ENCODE measurements at places on chromosomes 7 and 10.

- DNase-seq: no peak
These were observed 363.6 kb downstream of the ANKRD30A start for GRCh38 chr10:37488792-37489657.

- DNase-seq: no peak
These were observed 162.6 kb downstream of the SDK1 start for GRCh38 chr7:3463696-3464095.

DNA sequence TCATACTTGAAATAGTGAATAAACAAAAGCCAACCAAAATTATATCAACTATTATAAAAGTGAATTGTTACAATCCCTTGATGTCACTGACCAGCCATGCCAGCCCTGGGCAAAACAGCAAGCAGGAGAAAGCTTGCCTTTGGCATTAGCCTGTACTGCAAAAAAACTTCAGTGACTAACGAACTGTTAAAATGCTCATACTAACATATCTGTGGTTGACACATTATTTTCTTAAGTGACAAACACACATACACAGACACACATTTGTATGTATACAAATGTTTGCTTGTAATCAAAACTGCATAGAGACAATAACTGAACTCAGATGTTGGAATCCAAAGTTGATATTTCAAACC lies 29.5 kb downstream of the CHCHD3 start:
- no peak for DNase-seq

GRCh38 chr7:15845868-15846267 lies 159.4 kb upstream of the MEOX2 start:
- DNase-seq: peak; percentile 3

GRCh38 chr10:69407621-69408301 lies 9.0 kb downstream of the TACR2 start:
- peak; percentile 64 for DNase-seq

- DNase-seq: no peak
These were observed 1.9 kb upstream of the NRF1 start for GRCh38 chr7:129609666-129610065.

- no peak for DNase-seq
These were observed 16.9 kb downstream of the SHH start for GRCh38 chr7:155795401-155795800.

- no peak for DNase-seq
These were observed 10.5 kb upstream of the ZNF212 start for GRCh38 chr7:149228831-149229471.

DNA sequence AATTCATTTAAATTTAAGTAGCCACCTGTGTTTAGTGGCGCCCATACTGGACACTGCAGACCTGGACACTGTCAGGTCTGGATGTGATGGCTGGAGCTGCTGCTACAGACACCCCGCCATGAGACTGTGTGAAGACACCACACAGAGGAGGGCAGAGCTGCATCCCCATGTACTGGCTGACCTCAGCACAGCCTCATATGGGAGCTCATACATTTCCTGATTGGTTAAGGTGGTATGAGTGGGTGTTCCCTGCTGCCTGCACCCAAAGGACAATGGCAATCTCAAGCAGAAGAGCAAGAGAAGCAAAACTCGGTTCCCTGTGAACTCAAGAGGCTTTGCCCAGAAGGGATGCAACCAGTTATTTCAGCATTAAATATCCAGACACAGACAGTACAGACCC lies 60.0 kb downstream of the DLG5 start:
- DNase-seq: no peak

DNA sequence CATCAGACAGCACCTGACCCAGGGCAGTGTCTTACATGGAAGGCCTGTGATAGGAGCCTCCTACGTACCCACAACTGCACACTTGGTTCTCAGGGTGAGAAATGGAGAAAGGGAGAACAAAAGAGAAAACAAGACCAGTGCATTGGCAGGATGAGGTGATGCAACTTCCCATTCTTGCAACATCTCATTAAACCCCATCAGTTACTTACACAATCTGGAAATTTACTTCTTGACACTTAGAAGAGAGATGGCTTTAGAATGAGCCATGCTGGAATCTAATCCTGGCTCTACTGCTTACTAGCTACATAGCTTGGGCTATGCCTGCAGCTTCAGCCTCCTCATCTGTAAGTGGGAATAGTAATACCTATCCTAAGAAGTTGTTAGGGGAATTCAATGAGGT lies 391.7 kb downstream of the KCNMA1 start:
- DNase-seq: no peak

GRCh38 chr7:156928406-156928747 lies 21.1 kb upstream of the NOM1 start:
- no peak for DNase-seq

DNA sequence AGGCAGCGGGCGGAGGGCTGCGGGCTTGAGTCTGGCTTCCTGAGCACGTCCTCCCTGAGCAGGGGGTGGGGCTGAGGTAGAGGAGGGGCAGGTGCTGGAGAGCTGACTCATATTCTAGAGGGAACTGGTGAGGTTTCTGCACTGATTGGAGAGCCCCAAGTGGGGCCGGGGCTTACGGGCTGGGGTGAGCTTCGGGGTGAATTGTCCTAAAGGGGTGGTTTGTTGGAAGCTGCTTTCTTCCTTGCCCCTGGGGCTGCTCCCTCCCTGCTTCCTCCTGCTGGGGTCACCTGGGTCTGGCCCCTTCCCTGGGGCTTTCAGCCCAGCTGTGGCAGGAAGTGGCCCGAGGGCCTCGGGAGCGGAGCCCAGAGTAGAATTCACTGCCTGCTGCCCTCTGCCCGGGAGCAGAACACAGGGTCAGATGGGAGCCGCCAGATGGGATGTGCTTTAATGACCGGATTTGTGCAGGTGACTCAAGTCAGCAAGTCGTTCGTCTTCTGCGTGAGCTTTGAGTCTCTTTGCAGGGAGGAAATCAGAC lies 48.6 kb downstream of the FAM20C start:
- DNase-seq: no peak

- DNase-seq: no peak
These were observed 65.5 kb downstream of the CYP26A1 start for GRCh38 chr10:93139059-93139655.

DNA sequence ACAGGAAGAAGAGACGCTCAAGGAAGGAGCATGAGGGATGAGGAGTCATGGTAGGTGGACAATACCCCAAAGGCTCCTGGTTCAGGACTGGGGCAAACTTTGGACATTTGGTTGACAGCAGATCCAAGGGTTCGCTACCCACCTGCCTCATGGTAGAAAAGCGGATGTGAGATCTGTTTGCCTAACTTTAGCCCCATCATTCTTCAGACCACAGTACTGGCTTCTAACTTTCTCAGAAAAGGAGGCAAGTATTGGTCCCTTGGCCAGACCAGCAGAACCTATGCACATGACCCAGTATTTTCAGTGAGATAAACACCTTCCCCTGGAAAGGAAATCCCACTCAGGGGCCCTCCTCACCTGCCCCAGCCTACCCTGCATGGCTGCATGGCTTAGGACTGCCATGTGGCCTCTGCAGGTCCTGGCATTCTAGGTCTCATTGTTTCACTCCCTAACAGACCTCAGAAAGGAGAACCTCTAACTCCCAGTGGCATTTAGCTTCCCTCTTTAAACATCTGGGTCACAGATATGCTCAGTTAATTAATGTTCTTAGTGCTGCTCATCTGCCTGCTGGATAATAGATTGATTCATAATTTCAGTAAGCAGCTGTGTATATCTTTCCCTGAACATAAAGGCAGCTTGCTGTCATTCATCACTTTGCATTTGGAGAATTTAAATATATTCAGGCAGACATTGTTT lies 574.1 kb downstream of the GALNT17 start:
- no peak for DNase-seq
